Naive thymus-derived CD4-positive, alpha-beta T cell (primary cell): ENCODE measurements at places on chromosomes 1 and 21. TPM values are rescaled to one million over a fixed set of nuclear protein-coding genes. Genes with fewer than 3 reads are reported as not detected.

OVAAL gene
- not detected for total RNA-seq

CLCA1 gene
- total RNA-seq = not detected

FCRL6 gene
- 3.4 TPM for total RNA-seq

FHAD1 gene
- not detected for total RNA-seq

GPR37L1 gene
- not detected for total RNA-seq

TSPEAR gene
- not detected for total RNA-seq

NBPF4 gene
- not detected for total RNA-seq

NUF2 gene
- total RNA-seq = 1.0 TPM

MROH9 gene
- not detected for total RNA-seq

MATN1 gene
- total RNA-seq = 3.6 TPM

MYBPH gene
- total RNA-seq = not detected in 2 replicates

FMO1 gene
- total RNA-seq = not detected

CD53 gene
- total RNA-seq = 505 and 513 TPM in 2 replicates

IL12RB2 gene
- total RNA-seq = 1.1 TPM

TEX38 gene
- 0.49 TPM for total RNA-seq

IFI6 gene
- total RNA-seq = 266 and 289 TPM in 2 replicates

PFKL gene
- total RNA-seq = 132 TPM

PTPN14 gene
- 0.11 TPM for total RNA-seq

FMO3 gene
- total RNA-seq = not detected

RASSF5 gene
- total RNA-seq = 227 TPM

ERICH3 gene
- not detected for total RNA-seq

FNDC10 gene
- total RNA-seq = 3.2 TPM

PRAMEF25 gene
- not detected for total RNA-seq

SH2D1B gene
- total RNA-seq = 3.1 TPM

CLCA4 gene
- not detected in 2 replicates for total RNA-seq

OR2W3 gene
- 0.31 and 0.56 TPM in 2 replicates for total RNA-seq

SPSB1 gene
- total RNA-seq = 10.3 and 10.7 TPM in 2 replicates

LYPD8 gene
- total RNA-seq = not detected

ARHGEF16 gene
- not detected for total RNA-seq

LMX1A gene
- total RNA-seq = not detected

CRYAA gene
- not detected for total RNA-seq

GCSAML gene
- 6.7 TPM for total RNA-seq

ALPL gene
- total RNA-seq = not detected

CD247 gene
- 314 TPM for total RNA-seq

TACSTD2 gene
- total RNA-seq = not detected

CFHR2 gene
- total RNA-seq = 0.44 TPM

ZNF326 gene
- total RNA-seq = 19.5 TPM

VWA5B1 gene
- 0.05 TPM in 2 replicates for total RNA-seq

KCNQ4 gene
- total RNA-seq = 0.39 TPM

CDA gene
- 2.4 TPM for total RNA-seq

RBM11 gene
- 6.0 TPM for total RNA-seq

ADAM30 gene
- not detected for total RNA-seq

RNF186 gene
- not detected for total RNA-seq

SPRR2A gene
- not detected for total RNA-seq

ICOSLG gene
- total RNA-seq = 3.3 TPM

FCAMR gene
- total RNA-seq = not detected
